NCI-H1694 treated with DMSO at 0.1 percent for 48 hours (cell line): ENCODE measurements at places on chromosomes 3 and 15.

DNA sequence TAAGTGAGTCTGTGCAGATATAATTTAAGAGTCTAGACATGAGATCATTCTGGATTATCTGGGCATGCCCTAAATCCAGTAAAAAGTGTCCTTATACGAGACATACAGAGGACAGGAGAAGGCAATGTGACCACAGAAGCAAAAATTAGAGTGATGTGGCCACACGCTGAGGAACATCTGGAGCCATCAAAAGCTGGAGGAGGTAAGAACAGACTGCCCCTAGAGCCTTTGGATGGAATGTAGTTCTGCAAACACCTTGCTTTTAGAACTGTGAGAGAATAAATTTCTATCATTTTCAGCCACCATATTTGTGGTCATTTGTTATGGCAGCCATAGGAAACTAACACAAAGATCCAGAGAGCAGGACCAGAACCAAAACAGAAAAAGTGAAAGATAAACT lies 41.0 kb downstream of the CD200 start:
- DNase-seq, result no peak

DNA sequence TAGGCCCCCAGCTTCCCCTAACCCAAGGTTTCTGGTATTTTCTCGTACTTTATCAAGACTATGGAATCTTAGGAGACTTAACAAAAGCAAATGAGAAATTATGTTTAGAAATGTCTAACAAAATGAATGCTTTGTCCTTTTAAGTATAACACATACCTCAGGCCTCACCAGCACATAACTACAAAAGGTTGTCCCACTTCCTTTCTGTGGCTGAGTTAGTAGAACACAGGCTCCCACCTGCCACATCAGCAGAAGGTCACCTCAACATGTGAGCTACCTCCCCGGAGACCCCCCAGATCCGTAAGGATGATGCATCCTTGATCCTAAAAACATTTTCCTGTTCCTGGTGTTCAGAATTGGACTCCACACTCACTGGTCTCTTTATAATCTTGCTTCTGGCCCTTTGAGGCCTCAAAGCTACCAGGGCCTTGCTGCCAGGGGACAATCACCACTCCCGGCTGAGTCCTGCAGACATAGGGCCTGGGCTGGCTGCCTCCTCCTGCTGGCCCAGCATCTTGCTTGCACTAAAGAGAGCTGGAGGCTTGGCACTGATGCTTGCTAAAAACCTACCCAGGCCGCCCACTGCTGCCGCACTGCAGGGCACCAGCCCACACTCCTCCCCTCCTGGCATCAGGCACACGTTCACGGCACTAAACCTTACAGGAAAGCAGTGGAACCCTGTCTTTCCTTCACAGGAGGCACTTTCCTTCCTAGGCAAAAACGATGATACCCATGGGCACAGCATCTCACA lies 2.9 kb downstream of the CCRL2 start:
- no peak for DNase-seq

DNA sequence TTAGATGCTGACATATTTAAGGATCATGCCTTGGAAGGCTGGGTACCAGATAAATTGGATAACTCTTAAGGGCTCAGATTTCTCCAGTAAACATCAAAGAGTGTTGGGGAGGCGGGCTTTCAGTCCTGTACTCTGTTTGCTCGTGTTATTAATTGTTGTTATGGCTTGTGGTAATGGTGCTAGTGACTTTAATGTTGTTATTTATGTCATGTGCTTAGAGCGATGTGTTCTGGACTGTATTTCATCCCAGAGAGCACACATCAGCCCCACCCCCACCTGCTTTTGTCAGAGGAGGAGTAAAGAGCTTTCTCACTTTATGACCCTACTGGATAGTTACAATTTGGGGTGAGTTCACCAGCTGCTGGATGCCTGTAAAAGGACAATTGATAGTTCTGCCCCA lies 386.3 kb downstream of the EPHB1 start:
- DNase-seq, result no peak

GRCh38 chr3:111812701-111813100 lies 46.4 kb upstream of the PHLDB2 start:
- no peak for DNase-seq

GRCh38 chr3:14548321-14548729 lies 8.2 kb upstream of the GRIP2 start:
- peak; percentile 6 for DNase-seq

DNA sequence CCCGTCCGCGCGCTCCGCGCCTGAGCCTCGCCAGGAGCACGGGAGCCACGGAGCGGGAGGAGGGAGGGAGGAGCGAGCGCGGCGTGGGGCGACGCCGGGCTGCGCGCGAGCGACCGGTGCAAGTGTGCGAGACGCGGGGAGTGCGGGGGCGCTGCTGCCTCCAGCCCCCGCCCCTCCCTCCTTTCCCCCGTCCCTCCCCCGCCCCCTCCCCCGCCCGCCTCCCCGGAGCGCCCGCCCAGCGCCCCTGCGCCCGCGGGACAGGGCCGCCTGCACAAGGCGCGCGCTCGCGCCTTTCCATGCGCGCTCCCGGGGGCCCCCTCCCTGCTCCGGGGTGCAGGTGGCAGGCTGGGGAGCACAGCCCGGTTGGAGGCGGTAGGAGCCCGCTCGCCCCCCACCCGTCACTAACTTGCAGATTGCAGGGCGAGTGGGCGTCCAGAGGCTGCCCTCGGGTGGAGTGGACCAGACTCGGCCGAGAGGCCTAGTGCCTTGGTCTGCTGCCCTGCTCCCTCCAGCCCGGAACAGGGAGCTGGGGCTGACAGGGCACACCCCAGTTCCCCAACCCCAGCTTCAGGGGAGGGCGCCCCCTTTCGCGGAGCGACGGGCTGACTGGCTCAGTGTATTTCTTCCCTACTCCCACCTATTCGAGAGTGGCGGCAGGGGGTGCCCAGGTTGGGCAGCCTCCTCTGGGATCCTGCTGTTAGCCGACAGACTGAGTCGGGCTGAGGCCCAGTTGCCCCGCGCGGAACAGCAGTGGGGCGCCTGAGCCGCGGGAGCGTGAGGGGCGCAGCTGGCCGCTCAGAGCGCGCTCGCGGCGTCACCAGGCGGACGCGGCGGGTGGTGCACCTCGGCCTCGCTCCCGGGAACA lies at the start of gene WNT7A:
Gene WNT7A (minus strand): TSS at position 126 of the 865 bp plus-strand sequence. CDS start 255 bp downstream, outside the sequence.
- DNase-seq, result peak; percentile 6

DNA sequence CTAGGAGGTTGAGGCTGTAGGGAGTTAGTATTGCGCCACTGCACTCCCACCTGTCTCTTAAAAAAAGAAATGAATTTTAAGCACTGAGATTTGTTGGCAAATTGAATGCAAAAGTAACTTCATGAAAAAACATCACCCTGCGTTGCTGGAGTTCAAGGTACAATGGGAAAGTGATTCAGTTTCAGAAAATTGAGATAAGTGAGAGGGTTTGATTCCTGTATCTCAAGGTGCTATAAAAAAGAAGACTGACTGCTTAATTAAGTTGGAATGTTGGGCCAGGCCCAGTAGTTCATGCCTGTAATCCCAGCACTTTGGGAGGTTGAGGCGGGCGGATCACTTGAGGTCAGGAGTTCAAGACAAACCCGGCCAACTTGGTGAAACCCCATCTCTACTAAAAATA lies 39.1 kb downstream of the IQGAP1 start:
- DNase-seq, result no peak

- no peak for DNase-seq
These were observed 77.5 kb downstream of the BOC start for GRCh38 chr3:113288881-113289280.

- DNase-seq, result peak; percentile 60
These were observed 3.2 kb downstream of the SHF start for GRCh38 chr15:45184562-45185041.

DNA sequence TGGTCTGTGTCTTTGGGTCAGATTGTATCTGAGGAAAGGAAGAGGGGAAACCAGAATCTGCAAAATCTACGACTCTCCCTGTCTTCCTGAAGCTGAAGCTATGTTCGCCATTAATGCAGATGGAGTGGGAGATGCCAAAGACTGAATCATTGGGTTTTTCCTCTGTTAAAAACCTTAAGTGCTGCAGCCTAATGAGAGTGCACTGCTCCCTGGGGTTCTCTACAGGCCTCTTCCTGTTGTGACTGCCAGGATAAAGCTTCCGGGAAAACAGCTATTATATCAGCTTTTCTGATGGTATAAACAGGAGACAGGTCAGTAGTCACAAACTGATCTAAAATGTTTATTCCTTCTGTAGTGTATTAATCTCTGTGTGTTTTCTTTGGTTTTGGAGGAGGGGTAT lies 24.0 kb downstream of the RMDN3 start:
- no peak for DNase-seq

GRCh38 chr3:73442886-73443285 lies 181.9 kb downstream of the PDZRN3 start:
- DNase-seq, result no peak

GRCh38 chr3:160134454-160134853 lies 90.8 kb upstream of the C3orf80 start:
- no peak for DNase-seq

GRCh38 chr15:29311696-29312095 lies 42.1 kb upstream of the NSMCE3 start:
- no peak for DNase-seq

DNA sequence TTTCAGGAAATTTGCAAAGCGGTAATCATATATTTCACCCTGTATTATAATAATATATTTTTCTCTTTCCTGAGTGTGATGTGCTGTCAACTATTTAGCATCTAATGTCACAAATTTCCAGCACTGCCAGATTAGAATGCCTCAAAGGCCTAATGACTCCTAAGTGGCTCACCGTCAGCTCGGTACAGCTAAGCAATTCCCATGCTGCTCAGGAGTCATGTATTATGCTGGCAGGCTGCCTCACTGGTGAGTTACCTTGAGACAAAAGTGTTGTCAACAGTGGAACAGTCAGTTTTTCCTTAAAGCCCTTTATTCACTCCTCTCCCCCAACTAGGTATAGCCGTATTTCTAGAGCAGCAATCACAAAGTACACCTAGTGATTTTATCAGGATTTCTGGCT lies 83.6 kb downstream of the NSUN3 start:
- DNase-seq, result no peak

DNA sequence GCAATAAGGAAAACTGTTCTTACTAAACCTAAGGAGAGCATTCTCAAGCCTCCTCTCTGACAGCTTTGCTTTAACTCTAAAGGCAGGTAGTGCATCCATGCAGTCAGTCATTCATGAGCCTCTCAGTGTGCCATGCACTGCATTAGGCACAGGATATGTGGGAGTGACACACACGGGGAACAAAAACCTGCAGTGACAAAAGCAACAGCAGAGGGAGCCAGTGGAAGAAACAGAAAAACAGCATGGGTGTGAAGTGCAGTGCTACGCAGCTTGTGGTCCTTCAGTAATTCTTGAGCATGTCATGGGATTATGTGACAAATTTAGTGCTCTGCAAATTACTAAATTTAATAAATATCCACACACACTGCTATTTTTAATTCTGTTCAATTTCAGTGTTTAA lies 230.7 kb downstream of the BBX start:
- DNase-seq, result peak; percentile 68

GRCh38 chr15:43207024-43207423 lies 13.8 kb downstream of the EPB42 start:
- DNase-seq, result no peak

- DNase-seq, result no peak
These were observed 14.7 kb downstream of the EDEM1 start for GRCh38 chr3:5202222-5202621.

- no peak for DNase-seq
These were observed 13.8 kb upstream of the TNFSF10 start for GRCh38 chr3:172536993-172537419.

GRCh38 chr3:149783576-149783975 lies 8.8 kb downstream of the ANKUB1 start:
- no peak for DNase-seq

- peak; percentile 19 for DNase-seq
These were observed 67.1 kb downstream of the OXSM start for GRCh38 chr3:25856902-25857518.

DNA sequence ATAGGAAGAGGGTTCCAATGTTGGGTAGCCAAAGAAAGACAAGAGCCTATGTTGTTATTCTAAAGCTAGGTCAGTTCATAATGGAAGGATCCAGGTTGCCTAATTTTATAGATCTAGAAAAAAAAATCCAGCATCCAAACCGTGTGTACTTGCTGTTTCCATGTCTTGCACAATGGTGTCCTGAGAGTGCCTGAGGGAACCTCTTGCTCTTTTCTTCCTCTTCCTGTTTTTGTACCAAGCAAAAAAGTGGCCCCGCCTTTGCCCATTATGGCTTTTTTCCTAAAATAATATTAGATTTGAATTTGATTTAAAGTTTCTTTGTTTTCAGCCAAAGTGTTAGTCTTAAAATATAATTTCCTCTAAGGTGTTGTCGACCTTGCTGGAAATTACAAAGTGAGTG lies 224.4 kb downstream of the RYR3 start:
- DNase-seq, result no peak

DNA sequence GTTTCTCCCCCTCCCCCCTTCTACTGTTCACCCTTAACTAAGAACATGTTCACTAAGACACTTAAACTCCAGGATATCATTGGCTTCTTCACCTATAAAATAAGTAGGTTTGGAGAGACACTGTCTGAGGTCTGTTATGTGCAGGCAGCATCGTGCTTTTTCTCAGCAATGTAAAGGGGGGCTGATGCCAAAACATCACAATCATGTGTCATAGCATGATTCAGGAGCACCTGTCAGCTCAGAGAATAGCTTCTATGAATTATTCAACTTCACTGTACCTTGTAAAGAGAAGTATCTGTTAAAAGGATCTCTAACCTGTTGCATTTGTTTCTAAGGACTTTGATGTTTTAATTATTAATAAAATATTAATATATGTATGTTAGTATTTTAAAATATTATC lies 211.4 kb upstream of the EPHA3 start:
- no peak for DNase-seq

DNA sequence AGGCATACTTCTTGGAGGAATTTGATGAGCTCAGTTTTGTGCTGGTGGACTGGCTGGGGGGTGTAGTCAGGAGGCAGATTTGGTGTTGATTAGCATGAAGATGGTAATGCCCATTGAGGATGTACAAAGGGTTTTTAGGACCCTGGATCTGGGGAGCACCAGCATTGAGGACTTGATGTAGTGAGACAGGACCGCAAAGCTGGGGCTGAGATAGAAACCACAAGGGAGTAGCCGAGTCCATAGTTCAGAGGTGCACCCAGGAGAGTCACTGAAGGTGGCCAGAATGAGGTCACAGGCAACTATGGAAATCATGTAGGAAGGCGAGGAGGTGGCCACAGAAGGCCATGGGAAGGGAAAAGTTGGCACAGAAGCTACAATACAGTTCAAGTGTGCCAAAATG lies 2.7 kb upstream of the CDC25A start:
- DNase-seq, result no peak

DNA sequence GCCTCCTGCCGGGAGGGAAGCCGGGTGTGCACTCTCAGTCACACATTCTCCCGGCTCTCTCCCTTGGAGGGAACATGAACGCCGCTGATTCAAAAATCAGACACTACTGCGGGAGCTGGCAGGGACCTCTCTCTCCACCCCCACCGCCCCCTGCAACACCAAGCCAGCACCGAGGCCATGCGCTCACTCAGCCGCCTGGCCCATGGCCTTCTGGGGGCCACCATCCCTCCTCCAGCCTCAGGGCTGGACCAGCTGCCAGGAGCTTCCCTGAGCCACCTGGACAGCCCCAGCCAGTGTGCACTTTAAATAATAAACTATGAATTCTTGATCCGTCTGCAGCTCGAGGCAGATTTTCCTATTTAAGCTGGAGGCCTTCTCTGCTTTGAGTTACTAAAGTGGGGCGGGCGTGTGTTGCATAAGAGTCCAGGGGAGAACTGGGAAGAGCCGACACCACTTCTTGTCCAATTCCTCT lies 30.6 kb downstream of the ADAMTS17 start:
- DNase-seq, result no peak
